CD8-positive, alpha-beta T cell (primary cell): ENCODE measurements at places on chromosomes 16 and 17.

DNA sequence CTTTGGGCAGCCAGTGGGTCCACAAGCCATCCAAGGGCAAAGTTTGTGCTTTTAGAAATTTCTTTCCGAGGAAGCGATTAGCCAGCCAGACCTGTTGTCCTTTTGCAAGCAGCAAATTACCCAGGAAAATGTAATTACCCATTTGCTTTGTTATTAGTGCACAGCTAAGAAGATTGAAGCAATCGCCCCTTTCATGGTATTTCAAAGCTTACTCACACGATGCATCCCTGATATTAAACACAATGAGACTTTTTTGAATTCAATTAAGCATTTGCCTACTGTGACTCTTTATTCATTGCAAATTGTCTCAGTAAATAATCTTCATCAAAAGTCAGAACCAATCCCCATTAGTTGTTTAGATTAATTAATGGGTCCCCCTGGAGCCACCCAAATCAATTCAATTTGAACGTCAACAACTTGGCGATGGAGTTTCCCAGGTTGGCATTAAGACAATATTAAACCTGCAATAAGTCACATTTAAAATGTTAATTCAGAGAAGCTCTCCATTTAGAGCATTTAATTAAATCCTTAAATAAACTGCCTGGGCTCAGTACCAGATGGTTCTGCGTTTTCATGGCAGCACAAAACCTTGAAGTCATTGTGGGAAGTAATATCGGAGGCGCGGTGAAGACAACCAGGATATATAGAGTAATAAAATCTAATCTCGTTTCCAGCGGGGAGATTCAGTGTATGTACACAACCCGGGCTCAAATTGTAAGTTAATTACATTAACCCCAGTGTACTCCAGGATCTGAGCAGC lies 366.2 kb upstream of the TNRC6C start:
- DNase-seq: no peak

DNA sequence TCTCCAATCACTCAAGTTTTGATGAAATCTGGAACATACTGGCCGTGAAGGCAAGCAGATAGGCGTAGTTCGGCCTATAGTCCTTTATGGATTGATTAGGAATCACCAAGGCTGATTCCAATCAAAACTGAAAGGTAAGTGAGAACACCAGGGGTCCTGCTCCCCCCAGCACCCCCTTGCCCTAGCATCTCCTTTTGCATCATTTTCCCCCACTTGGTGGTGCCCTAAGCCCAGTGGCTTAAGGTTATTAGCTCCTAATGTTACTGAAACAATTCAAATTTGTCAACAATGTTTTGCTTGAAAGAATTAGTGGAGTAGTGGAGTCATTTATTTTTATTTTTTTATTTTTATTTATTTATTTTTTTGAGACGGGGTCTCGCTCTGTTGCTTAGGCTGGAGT lies 4.9 kb downstream of the SLFN14 start:
- DNase-seq: peak; percentile 42

DNA sequence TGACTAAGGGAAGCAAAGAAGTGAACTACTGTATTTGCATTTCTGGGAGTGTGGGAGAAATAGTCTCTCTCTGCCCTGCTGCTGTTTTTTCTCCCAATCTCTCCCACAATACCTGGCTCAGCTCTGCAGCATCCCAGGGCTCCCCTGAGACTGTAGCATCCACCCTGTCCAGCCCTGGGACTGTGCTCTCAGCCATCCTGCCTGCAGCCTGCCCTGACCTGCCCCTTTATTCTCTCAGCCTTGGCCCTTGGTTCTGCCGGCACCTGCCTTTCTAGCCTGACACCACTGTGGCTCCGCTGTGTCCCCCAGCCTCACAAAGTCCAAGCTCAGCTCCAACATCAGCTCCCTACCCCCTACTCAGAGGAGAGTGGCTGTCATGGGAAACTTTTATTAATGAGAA lies 1.9 kb downstream of the PDILT start:
- DNase-seq: no peak

DNA sequence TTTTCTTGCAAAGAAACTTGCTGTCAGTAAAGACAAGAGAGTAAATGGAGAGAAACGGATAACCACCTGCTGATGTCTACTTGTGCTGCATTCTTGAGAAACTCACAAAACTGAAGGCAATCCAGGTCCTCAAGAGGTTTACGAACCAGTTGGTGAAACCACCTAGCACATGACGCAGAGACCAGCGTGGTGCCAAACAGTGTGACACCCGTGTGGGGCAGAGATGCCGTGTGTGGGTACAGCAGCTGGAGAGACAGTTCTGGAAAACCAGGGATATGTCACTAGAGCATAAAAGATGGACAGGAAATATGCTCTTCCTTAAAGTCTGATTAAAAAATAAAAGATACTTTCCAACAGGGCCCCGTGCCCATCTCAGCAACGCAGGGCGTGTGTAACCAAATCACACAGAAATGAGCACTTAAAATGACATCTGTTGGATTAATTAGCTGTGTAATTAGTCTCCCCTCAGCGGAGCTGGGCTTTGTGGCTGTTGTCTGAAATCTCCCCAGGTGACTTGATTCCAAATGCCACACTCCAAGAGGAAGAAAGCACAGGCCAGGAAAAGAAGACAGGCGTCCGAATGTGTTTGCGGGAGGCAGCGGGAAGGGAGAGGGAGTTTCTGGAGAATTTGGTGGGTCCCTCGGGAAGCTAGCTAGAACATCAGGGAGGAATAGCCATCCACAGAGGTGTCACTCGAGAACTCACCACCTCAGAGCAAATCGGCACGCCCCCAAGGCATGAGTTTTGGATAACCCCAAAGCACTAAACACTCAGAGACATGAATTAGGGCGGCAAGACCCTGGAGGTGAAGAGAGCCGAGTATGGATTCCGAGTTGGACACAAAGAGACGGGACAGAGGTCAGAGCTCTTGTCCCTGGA lies 109.8 kb downstream of the ZFHX3 start:
- no peak for DNase-seq

DNA sequence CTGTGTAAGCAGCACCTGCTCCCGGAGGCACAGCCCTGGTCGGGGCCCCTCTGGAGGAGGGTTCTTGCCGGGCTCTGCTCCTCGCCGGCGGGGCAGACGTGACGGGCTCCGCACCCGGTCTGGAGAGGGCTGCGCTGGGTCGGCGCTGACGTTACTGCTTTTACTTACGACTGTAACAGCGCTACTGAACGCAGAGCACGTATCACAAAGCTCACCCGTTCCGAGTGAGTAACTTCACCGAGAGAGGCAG lies 1.3 kb upstream of the RAB40C start:
- peak; percentile 41 for DNase-seq

DNA sequence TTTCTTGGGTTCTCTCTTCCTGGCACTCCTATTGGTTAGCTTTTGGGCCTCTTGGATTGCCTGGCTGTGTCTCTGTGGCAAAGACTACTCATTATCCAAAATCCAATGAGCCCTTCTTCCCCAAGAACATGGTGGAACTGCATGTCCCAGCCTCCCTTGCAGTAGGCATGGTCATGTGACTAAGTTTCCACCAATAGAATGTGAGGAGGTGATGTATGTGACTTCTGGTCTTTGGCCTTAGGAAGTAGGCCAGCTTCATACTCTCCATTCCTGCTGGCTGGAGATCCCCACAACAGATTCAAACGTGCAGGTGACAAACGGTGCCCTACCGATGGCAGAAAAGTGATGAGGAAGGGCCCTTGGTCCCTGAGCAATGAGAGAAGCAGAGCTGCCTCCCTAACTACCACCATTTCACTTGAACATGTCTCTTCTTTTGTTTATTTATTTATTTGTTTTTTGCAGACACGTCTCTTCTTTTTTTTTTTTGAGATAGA lies 17.3 kb upstream of the SPN start:
- DNase-seq: no peak

DNA sequence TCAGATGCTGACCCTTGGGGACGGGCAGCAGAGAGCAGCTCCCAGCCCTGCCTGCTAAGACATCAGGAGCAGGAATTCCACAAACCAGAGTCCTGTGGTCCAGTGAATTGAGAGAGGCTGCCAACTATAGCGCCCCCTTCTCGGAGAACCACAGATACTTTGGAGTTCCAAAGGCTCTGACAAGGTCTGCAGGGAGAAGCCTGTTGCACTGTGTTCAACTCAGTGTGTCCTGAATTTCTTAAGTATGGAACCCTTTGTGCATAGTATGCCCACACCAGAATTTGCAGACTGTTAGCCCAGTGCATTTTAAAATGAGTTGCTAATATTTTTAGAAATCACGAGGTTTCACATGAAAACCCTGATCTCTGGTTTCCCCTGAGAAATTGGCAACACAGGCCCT lies 223.4 kb downstream of the KATNIP start:
- DNase-seq: no peak

DNA sequence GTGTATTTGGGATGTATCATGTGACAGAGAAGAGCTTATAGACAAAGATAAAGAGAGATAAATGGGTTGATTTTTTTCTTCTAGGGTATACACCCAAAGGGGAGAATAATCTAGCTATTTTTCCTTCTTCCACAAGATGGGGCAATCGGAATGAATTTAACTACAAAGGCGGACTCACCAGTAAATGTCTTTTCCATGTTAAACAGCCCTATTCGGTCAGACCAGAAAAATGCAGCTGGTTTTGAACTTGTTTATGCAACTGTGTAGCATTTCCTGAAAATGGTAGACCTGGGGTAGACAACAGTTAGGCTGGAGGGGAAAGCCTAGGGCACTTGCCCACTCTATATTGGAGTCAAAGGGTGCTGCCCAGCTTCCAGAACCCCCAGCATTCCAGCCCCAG lies 477.1 kb downstream of the TOX3 start:
- no peak for DNase-seq

GRCh38 chr16:27326738-27327585 lies 13.2 kb downstream of the IL4R start:
- peak; percentile 59 for DNase-seq

- no peak for DNase-seq
Observed at GRCh38 chr16:80346111-80346632, 194.6 kb upstream of the DYNLRB2 start.

DNA sequence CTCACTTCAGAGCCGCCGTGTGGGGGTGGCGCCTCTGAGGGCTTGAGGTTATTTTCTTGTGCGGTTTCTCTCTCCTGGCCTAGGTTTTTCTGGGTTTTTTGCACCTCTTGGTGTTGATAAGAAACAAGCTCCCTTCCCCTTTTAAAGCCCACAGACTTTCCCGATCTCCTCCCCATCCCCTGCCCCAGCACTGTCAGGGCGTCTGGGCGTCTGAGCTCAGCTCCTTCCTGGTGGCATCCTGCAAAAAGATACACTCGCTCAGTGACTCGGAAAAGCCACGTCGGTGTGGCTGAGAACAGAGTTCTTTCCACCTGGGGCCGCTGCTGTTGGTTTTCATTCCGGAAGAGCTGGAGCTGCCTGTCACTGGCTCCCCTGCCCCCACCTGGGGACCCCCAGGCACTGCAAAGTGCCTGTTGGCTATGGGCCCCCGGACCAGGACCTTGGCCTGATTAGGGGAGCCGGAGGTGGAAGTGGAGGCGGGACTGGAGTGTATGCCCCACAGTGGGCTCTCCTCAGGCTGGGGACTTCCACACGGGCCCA lies 14.5 kb downstream of the BAIAP2 start:
- DNase-seq: peak; percentile 47

- DNase-seq: no peak
Observed at GRCh38 chr17:18859256-18859655, 1.3 kb downstream of the PRPSAP2 start.

DNA sequence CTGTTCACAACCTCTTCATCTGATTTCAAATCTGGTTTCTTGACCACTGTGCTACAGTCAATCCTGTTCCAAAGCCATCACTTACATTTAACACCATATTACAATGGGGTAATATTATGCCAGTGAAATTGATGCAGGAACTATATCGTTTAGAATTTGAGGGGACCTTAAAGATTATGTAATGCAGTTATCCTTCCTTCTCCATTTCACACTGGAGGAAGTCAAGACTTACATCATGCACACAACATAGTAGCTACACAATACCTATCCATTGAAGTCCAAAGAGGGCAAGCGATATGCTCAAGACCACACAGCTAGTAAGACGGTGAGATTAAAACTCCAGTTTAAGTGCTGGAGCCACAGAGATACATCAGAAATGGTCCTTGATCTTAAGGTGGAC lies 16.8 kb downstream of the NOG start:
- DNase-seq: no peak

GRCh38 chr16:47258874-47259461 lies 115.2 kb upstream of the NETO2 start:
- peak; percentile 16 for DNase-seq

GRCh38 chr17:80166446-80166845 lies 3.4 kb upstream of the CARD14 start:
- DNase-seq: no peak

GRCh38 chr16:85898521-85899442 lies at the start of gene IRF8:
Gene IRF8 (plus strand): TSS chr16:85899162. CDS start chr16:85903016, 3,854 bp downstream.
- DNase-seq: peak; percentile 89

- no peak for DNase-seq
Observed at GRCh38 chr17:42780851-42781638, 635 bp downstream of the WNK4 start.

GRCh38 chr17:33290253-33290652 lies 2.8 kb downstream of the ASIC2 start:
- no peak for DNase-seq

DNA sequence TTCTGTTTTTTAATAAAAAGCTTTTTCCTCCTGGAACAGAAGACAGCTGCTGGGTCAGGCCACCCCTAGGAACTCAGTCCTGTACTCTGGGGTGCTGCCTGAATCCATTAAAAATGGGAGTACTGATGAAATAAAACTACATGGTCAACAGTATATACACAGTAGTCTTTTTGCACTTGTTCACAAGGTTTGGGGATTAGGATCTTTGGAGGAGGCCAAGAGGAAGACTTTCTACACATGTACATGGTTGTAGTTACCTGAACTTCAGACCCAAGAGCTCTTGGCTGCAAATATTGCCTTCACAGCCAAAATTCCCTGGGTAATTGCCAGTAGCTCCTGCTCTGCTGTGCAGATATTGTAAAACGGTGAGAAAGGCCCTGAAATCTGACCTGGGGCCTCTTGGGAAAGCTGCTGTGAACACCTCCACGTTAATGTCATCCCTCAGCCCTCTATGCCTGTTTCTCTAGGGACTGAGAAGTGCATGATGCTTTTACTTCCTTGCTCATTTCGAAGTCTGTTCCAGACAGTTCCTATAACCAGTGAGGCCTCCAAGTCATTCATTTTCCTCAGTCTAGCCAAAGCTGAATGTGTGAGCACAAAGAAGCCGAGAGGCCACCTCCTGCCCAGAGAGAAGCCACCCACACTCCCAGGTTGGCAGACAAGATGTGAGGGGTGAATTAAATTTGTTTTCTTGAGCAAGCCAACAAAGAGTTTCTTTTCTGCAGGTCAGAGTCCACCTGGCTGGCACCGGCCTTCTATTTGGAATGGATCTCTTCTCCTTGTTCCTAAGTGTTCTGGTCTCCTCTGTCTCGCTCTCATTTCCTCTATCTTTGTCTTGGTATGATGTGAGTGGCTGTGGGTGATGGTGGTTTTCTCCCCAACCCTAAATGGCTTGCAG lies 15.9 kb downstream of the ANKRD40 start:
- DNase-seq: no peak

GRCh38 chr17:18102640-18103039 lies 5.9 kb upstream of the MYO15A start:
- DNase-seq: no peak

DNA sequence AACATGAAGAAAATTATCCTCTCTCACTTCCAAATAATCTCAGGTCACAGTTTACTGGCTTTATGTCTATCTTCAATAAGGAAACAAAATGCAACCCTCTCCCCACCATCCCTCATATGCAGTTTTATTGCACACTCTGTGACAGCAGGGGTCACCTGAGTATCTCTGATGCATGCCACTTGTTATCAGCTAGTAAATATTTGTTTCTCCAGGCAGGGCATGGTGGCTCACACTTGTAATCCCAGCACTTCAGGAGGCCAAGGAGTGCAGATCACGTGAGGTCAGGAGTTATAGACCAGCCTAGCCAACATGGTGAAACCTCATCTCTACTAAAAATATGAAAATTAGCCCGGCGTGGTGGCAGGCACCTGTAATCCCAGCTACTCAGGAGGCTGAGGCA lies 61.1 kb downstream of the ADAMTS18 start:
- no peak for DNase-seq
